NCI-H146 (cell line): ENCODE measurements at places on chromosomes 5 and 9.
A peak's percentile ranks its signal among the peaks of the same experiment; 100 is the strongest.

- no peak for DNase-seq
These were observed 15.6 kb upstream of the CD74 start for GRCh38 chr5:150428106-150428876.

DNA sequence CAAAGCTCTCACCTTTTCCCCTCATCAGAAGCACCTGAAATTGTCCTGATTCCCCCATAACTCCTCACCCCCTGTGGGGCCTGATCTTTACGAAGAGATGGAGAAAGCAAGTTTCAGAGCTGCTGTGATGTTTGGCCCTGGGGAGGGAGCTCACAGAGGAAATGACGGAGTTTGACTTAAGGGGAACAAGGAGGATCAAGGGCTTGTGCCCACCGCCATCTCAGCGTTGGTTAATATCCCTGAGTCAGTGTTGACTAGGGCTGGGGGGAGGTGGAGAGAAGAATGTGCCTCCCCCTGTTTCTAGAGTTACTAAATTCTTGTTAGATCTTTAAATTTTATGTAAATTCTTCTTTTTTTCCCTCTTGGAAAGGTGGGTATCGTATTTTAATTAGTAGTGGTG is 27.8 kb downstream of the FGF18 start:
- DNase-seq = no peak

GRCh38 chr5:153429761-153430380 is 60.6 kb upstream of the GRIA1 start:
- DNase-seq = no peak

- no peak for DNase-seq
These were observed 11.5 kb upstream of the ABO start for GRCh38 chr9:133286523-133286922.

DNA sequence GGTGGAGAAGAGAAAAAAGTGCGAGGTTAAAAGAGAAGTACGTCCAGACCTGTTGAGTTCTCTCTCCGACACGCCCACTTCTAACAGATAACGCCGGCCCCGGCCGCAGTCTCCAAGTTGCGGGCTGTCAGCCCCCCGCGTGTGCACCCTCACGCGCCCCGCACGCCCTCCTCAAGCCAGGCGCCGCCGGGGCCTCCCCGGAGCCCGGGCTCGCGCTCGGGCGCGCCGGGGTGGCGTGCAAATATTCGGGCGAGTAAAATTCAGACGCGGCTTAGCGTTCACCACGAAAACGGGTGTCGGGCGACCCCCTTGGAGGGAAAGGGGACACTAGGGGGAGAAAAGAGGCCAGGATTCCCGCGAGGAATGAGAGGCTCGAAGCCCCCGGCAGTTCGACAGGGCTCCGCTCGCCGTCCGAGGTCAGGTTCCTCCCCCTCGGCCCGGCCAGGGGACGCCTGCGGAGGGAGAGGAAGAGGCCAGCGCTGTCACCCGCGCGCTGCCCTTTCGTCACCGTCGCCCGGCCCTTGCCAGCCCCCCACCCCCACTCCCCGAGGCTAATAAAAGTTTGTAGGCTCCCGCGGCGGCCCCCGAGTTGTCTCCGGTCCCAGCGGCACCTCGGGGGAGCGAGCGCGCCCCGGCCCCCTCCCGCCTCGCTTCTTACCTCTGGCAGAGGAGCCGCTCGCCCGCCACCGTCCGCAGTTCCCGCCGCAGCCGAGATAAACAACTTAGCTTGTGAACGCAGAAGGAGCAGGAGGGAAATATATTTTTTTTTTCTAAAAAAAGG is 743 bp downstream of the NR3C1 start:
- peak; percentile 61 for DNase-seq

GRCh38 chr9:99441829-99442228 is 219.7 kb downstream of the SEC61B start:
- DNase-seq = no peak

GRCh38 chr5:94693043-94693822 is 74.8 kb downstream of the SLF1 start:
- DNase-seq = peak; percentile 57

DNA sequence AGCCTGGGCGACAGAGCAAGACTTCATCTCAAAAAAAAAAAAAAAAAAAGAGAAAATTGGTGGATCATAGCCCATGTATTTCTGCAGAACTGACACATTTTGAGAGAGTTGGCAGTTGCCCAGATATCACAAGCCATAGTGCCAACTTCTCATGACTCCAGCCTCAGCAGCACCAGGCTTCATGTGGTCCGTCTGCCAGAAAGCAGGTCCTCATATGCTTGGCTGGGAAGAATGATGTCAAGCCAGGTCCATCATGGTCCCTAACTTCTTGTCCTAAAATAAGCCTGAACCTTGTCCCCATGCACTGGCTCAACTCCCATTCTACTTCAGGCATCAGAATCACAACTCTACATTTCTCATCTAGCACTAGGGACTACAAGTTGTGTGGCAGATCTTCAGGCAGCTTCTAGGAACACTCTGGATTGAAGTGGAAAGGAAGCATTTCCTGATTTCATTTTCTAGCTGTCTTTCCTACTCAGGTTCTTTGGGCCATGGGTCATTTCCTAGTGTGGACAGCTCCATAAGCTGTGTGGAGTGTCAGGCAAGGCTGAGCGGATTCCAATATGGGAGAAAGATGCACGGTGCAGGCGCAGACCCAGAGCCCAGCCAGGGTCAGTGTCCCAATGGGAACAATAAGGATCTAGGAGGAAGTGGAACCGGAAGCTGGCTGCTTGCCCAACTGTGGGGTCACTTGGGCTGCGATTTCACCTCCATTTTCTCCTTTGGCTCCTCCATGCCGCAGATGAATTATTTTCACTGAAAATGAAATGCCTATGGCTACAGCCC is 90.1 kb downstream of the LMNB1 start:
- DNase-seq = no peak

- DNase-seq = no peak
These were observed 25.8 kb upstream of the CD180 start for GRCh38 chr5:67222243-67223025.

DNA sequence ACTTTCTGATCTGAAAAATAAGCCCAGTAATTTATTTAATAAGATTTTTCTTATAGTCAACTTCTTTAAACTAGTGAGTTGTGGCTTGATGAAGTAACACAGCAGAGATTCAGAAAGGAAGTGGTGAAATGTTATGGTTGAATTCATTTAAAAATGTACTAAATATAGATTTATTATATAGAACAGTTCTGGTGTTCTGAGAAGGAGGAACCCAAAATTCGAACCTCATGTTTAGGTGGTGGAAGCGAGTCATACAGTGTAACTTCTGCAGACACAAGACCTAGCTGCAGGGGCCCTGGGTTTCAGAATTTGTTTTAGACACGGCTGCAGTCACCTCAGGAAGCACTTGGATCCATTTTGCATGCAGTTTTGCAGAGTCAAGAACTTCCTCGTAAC is 188.2 kb downstream of the TRIO start:
- no peak for DNase-seq

GRCh38 chr9:3480353-3480655 is 45.5 kb downstream of the RFX3 start:
- no peak for DNase-seq

DNA sequence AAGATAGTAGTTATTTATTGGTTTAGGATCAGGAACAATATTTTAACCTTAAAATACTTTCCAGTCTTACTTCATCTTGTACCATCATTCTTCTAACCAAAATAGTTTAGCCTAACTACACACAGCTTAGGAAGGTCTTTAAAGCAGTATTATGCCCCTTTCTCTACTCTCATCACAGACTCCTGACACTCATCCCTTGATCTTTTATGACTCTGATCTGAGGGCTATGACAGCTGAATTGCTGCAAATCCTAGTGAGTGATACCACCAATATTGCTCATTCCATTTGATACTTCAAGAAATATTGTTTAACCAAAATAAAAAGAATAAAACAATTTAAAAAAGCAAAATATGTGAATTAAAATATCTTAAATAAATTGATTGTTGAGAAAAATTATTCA is 746.6 kb upstream of the ACO1 start:
- no peak for DNase-seq
